ENCODE measurements at places on chromosomes 3 and 15.

- no peak for DNase-seq
Measured at GRCh38 chr3:141100531-141101320, 49.6 kb downstream of the SPSB4 start.

DNA sequence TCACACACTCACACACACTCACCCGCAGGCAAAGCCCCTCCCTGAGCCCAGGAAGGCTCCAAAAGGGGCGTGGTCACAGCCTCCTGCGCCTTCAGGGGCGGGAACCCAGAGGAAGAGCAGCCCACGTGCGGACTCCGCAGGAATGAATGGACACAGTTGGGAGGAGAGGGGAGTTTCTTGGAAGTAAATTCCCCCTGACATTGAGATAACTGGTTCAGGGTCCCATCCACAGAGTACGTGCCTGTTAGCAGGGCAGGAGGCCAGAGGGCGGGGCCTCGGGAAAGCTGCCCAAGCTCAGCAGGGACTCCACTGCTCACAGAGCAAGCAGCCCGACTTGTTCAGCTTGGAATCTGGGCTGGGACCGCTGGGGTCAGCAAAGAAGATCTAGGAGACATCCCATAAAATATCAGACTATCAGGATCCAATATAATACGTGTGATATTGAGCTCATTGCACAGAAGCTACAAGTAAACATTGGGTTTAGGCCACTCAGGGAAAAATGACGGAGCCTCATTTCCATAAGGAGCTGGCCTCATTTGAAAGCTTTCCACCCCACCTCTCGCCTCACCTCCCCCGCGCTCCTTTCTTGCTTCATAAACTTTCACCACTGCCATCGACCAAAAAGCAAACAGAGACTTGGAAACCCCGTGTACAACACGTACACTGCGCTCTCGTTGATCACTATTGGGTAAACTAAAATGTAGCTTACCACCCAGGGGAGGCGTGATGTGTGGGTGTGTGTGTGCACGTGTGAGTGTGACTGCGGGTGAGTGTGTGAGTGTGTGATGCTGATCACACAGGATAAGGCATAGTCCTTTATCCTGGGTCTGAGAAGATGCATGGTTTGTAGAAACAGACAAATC lies 36.0 kb downstream of the TM2D3 start:
- no peak for DNase-seq

GRCh38 chr3:189937302-189938127 lies 183.2 kb downstream of the P3H2 start:
- DNase-seq = no peak

- no peak for DNase-seq
Measured at GRCh38 chr3:123104550-123104949, 37.7 kb downstream of the PDIA5 start.

DNA sequence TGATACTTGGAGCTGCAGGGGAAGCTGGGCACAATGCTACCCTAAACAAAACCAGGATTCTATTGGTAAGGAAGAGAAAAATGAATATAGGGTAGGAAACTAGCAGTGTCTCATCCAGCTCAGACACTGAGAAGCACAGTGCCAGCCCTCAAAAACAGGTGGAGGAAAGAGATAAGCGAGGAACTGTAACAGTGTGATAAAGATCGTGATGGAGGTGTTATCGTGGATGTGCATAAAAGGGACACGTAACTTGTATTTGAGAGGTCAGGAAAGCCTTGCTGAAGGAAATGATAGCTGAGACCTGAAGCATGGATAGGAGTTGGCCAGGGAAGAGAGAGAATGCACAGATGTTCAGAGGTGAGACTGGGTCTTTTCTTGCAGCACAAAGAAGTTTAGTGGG lies 27.4 kb downstream of the MIX23 start:
- no peak for DNase-seq

DNA sequence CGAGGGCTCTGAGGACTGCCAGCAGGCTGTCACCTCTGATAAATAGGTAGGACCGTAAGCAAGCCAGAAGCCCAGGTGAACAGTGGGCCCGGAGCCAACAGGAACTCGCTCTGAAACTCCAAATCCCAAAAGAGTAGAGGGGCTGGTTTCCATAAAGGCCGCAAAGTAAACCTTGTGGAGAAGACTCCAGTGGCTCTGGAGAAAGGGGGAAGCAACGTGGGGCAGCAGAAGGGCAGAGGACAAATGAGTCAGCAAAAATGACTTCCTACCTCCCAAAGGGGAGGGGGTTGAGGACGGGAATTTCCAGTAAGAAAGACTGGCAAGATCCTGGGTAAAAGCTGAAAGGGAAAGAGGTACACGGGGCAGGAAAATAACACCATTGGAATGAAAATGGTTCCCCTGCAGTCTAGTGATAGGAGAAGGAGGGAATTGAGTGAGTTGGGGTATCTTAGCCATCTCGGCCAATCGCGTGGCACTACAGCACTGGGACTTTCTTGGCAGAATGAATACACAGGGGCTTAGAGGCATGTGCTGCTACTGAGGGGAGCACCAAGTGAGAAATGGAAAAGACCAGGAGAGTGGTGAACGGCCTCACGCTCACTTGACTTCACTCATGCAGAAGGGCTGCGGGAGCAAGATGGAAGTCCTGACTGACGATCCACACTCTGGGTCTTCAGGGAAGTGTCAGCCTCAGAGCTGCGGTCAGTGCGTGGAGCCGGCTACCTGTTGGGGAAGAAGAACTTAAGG lies 33.2 kb downstream of the BMF start:
- DNase-seq = no peak

GRCh38 chr3:113649174-113649845 lies 47.1 kb downstream of the USF3 start:
- no peak for DNase-seq

DNA sequence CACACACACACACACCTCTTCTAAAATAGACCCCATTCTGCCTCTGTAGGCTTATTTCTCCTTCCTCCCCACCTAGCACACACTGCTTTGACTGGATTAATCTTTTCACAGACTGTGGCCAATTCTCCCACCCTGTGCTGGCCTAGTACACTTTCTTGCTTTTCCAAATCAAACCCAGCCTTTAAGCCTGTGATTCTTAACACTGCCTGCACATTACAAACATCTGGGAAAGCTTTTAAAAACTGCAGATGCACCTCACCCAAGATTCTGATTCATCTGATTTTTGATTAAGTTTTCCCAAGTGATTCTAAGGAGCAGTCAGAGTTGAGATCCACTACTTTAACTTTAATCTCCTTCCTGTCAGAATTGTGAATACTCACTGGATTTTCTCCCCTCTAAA lies 12.8 kb downstream of the CSNK1G1 start:
- no peak for DNase-seq

- DNase-seq = no peak
Measured at GRCh38 chr3:8052659-8053058, 449.0 kb upstream of the LMCD1 start.

DNA sequence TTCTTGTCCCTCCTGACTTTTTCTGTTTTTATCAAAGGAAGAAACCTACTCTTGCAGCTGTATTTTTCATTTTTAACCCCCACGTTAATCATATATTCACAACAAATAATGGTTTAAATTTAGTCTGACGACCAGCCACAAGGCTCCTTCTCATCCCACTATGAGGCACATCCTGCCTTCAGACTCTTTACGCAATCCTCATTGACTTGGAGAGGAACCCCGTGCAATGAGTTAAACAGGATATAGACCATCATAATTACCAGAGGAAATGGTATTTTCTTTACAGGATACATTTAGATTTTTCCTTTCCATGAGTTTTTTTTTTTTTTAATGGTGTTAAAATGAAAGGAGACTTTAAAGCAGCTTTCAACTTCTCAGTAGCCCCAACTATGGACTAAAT lies 68.5 kb downstream of the WWTR1 start:
- DNase-seq = no peak

All from activated CD4-positive, alpha-beta T cell treated with anti-CD3 and anti-CD28 coated beads for 24 hours (primary cell).